ENCODE measurements at places on chromosomes 2 and 18.

GRCh38 chr2:165950438-165950837 lies 3.1 kb downstream of the TTC21B start:
- DNase-seq: no peak

- no peak for DNase-seq
Measured at GRCh38 chr18:22703883-22704585, 229.1 kb upstream of the RBBP8 start.

GRCh38 chr18:3584897-3585460 lies 135.0 kb downstream of the TGIF1 start:
- DNase-seq: no peak

GRCh38 chr2:223019987-223020717 lies 31.8 kb upstream of the KCNE4 start:
- no peak for DNase-seq

DNA sequence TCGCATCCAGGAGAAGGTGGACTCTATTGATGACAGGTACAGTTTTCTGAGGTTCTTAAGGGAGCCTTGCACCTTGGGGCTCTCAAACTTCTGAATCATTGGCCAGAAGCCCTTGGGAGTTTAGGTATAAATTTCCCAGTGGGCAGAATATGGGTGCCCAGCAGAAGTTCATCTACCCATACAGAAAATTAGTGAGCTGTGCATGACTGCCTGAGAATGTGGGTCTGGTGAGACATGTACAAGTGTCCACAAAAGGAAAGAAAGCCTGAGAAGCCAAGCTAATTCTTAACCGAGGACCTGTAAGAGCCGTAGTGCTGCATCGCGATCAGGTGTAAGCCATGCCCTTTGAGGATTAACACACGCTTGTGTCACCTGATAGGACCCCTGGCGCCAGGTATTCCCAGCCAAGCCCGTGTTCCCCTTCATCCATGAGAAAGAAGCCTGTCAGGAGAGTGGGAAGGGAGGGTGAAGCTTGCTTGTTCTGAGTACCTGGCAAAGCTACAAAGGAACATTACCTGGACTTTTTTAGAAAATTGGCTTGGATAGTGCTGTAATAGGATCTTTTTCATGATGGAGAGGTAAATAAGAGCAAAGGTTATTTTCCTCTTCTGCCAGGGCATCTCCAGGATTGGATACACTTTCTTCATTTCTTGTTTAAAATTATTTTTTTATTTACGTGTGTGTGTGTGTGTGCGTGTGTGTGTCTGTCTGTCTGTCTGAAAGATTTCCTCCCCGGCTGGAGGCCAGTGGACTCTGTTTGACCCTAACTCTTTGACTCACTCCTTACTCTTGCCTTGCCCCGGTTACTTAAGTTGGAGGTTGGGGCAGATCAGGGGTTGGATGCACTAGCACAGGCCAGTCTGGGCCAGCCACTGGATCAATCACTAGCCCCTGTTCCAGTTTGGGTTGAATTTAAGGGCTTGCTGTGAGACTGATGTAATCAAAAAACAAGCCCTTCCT lies 90.4 kb upstream of the EML6 start:
- no peak for DNase-seq

DNA sequence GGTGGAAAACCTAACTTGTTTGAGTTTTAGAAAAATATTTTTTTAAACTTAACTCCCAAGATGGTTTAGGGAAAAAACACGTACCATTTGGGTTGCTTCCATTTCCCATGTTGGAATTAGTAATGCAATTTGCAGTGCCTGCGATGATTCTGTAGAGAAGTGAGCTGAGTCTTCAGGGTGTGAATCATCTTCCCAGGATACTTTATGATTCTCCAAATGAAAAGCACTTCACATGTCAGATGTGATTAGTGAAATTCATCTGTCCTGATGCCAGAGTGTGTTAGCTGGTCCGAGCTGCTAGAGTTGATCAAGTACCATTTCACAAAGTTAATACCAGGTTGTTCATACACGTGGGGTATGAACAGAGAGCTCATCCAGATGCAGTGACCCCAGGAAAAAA lies 59.1 kb downstream of the ACOXL start:
- no peak for DNase-seq

DNA sequence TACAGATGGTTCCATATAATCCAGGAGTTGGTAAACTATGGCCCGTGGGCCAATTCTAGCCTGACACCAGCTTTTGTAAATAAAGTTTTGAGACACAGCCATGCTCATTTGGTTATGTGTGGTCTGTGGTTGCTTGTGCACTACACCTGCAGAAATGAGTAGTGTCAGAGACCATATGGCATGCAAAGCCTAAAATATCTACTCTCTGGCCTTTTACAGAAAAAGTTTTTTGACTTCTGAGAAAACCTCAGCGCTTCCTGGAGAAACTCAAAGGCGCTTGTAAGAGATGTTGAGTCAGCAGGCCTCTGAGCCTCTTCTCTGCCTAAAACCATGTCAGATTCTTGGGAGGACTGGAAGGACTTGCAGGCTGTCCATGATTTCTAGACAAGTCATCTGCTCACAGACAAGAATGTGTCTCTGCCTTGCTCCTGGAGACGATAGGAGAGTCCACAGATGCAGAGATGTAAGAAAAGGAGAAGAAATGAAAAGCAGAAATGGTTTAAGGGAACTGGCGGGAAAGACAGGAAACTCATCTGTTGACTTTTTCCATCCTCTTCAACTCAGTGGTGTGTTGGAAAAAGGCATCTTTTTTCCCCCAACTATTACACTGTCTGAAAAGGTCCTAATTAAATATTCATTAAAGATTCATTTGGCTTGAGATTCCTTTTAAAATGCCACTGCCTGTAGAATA lies 5.2 kb downstream of the TTC39C start:
- no peak for DNase-seq

DNA sequence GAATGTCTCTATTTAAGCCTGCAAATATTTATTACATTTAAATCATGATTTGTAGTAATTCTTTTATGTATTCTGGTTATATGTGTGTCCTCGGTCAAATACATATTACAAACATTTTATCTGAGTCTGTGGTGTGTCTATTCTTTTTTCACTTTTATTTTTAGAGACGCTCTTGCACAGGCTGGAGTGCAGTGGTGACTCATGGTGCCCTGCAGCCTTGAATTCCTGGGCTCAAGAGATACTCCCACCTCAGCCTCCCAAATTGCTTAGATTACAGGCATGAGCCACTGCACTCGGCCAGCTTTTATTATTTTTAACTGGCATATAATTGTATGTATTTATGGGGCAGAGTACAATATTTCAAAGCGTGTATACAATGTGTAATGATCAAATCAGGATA lies 47.5 kb downstream of the ARID5A start:
- no peak for DNase-seq

GRCh38 chr2:152493945-152494528 lies 159.1 kb downstream of the FMNL2 start:
- DNase-seq: no peak

- DNase-seq: no peak
Measured at GRCh38 chr2:186617771-186618170, 27.9 kb downstream of the ITGAV start.

DNA sequence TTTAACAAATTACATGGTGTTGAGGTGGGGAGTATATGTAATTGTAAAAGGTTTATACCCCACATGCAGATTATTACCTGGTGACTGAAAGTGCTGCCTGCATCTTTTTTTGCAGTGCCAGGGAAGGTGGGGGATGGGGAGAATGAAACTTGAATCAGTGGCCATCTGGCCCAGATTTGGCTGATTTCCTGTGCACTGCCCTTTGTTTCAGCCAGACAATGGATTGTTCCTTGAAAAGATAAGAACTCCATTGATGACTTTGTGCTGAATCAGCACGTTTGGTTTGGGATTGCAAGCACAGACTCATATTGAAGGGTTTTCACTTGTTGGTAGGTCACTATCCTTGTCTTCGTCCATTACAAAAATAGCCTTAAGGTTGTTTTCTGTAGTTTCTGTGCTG lies 20.9 kb downstream of the GREB1L start:
- DNase-seq: no peak

DNA sequence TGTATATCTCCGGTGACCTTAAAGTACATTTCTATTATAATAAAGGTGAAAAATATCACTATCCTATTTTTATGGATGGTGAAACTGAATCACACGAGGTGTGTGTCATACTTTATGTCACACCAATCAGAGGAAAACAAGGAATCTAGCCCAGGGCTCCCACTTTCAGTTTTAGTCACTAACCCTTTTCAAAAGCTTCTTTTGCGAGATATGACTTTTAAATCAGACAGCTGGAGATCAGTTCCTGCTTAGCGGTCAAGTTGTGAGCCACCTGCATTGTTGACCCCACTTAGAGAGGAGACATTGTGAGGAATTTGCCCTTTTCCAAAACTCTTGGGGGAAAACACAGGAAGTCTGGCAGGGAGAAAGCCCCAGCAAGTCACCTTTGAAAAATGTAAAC lies 70.5 kb downstream of the CPS1 start:
- DNase-seq: no peak

- no peak for DNase-seq
Measured at GRCh38 chr2:212282671-212283261, 255.8 kb downstream of the ERBB4 start.

DNA sequence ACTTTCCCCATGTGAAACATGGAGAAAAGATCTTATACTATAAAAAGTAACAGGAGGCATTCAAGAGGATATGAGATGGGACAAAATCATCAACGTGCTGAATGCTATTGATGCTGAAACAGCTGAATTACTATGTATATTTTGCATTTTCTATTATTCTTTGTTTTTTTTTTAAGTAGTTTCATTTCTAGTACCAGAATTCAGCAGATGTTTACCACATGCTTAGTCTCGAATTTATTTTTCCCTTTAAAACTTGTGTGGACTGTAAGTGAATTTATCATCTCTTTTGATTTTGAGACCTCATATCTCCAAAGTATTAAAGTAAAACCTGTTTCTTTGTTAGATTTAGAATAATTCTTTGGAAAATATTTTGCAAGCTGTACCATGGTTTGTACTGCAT lies 205.8 kb downstream of the PTPRM start:
- DNase-seq: no peak

DNA sequence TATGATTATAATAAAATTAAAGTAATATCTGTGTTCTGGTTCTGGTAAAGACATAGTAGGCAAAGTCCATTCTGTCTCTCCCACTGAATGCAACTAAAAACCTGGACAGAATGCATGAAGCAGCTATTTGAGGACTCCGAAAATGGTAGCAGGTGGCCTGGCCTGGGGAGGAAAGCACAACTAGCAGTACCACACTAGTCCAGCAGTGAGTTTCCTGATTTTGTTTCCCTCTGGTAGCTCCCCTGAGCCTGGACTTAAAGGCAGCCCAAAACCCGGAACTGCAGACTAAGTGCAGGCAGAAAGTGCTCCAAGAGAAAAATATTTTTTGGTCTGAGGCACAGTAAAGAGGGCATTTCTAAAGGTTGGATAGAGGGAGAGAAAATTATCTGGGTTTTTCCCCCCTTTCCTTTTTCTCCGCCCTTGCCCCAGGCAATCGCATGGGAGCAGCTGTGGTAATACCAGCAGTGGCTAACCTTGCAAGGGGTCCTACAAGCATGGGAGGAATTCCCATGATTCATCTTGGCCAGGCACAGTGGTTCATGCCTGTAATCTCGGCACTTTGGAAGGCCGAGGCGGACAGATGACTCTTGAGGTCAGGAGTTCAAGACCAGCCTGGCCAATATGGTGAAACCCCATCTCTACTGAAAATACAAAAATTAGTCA lies 32.3 kb downstream of the ASXL2 start:
- DNase-seq: no peak

DNA sequence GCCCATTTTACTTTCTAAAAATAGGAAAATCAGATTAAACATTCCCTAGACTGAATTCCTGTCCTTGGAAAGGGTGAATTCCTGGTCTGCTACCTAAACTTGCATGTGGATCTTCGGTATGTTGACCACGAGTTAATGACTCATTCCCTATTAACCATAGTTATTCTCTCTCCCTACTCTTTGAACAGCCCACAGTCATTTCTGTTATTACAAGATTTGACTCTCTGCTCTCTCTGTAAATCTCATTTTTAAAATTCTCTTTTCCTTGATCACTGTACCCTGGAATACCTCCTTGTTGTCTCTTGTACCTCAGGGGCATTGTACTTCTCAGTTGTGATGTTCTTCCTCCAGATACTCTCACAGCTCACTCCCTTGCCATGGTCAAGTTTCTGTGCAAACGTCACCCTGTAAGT lies 92.0 kb upstream of the GULP1 start:
- no peak for DNase-seq

DNA sequence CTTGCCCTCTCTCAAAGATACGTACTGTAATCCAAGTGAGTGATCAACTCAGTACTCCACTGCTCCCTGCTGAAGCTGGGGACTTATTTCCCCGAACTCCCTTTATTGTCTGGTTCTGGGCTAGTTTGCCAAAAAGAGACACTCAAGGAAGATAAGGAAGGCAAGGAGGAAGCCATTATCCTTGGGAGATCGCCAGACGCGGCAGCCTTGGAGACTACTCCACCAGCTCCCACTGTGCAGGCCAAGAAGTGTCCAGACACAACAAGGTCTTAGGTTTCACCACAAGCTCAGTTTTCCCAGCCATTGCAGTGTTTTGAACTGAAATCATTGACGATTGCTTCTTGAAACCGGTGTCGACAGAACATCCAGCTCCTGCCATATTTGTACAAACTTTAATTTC lies 439.6 kb upstream of the UBE2E3 start:
- no peak for DNase-seq

GRCh38 chr18:55268151-55268601 lies 308.9 kb upstream of the CCDC68 start:
- no peak for DNase-seq

- no peak for DNase-seq
Measured at GRCh38 chr2:48016225-48017019, 110.1 kb upstream of the FBXO11 start.

- no peak for DNase-seq
Measured at GRCh38 chr2:125652280-125652679, 1003.7 kb upstream of the GYPC start.

GRCh38 chr2:112031473-112032223 lies 23.4 kb upstream of the TMEM87B start:
- no peak for DNase-seq

GRCh38 chr18:75810961-75811551 lies 383.6 kb upstream of the SMIM21 start:
- DNase-seq: no peak

- no peak for DNase-seq
Measured at GRCh38 chr2:105581555-105581944, 163.2 kb upstream of the NCK2 start.

DNA sequence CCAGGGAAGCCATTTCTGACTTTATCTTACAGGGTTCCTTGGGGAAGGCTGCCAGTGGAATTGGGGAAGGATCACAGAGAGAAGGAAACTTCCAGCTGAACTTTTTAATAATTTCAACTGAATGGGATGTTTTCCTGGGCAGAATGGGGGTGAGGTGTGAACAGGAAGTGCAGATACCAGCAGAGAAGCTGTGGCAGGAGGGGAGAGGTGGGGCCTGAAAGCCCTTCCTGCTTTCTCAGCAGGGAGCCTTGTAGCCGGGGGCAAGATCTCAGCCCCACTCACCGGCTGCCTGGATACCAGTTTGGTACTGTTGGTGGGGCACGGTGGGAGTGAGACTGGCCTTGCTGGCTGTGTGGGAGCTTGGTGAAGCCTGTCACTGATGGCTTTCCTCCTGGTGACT lies 170.5 kb downstream of the ZBTB7C start:
- no peak for DNase-seq

DNA sequence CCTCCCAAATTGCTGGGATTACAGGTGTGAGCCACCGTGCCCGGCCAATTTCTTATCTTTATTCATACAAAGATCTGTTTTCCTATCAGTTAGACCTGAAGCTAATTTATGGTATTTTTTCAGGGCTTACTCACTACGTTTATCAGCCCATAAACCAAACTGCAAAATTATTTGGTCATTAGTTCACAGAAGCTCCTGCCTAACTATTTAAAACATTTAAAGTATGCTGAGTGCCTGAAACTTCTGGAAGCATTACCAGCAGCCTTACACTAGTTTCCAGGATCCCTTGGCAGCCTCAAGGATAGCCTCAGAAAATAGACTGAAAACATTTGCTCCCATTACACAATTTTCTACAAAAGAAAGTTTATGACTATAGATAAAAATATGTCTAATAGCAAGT lies 68.8 kb downstream of the GALNT13 start:
- DNase-seq: no peak

All from stimulated activated CD4-positive, alpha-beta T cell treated with anti-CD3 and anti-CD28 coated beads, TNF-alpha, amount 100 ng/mL, for 1 hour (primary cell).